ENCODE measurements at places on chromosomes 5 and 9.
A peak's percentile ranks its signal among the peaks of the same experiment; 100 is the strongest.

- no peak for DNase-seq
Observed at GRCh38 chr9:79220251-79220650, 351.5 kb upstream of the TLE4 start.

DNA sequence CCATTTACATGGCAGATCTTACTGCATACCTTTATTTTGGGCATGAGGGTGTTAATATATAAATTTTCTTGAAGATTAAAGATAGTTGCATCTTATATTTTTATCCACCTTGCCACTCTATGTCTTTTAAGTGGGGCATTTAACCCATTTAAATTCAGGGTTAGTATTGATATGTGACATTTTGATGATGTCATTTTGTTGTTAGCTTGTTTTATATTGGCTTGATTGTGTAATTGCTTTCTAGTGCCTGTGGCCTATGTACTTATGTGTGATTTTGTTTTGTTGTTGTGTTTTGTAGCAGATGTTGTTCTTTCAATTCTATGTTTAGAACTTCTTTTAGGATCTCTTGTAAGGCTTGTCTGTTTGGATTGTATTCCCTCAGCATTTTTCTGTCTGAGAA is 939.9 kb upstream of the CDH9 start:
- DNase-seq: no peak

- peak; percentile 58 for DNase-seq
Observed at GRCh38 chr9:94110821-94111252, 26.6 kb downstream of the PTPDC1 start.

DNA sequence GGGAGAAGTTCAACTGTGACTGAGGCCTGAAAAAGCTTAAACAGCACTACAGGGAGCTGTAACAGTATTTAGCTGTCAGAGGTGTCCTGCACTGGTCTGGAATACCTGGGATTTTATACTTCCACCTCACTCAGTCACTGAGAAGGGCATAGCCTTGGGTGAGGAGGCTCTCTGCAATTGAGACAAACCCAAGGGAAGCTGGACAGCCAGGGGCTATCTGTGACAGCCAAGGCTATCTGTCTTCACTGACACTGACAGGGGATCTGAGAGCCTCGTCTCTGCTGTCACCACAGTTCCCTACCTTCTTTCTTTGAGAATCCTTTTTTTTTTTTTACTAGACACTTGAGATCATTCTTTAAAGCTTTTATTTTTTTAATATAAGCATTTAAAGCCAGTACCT is 356.2 kb upstream of the CD180 start:
- no peak for DNase-seq

DNA sequence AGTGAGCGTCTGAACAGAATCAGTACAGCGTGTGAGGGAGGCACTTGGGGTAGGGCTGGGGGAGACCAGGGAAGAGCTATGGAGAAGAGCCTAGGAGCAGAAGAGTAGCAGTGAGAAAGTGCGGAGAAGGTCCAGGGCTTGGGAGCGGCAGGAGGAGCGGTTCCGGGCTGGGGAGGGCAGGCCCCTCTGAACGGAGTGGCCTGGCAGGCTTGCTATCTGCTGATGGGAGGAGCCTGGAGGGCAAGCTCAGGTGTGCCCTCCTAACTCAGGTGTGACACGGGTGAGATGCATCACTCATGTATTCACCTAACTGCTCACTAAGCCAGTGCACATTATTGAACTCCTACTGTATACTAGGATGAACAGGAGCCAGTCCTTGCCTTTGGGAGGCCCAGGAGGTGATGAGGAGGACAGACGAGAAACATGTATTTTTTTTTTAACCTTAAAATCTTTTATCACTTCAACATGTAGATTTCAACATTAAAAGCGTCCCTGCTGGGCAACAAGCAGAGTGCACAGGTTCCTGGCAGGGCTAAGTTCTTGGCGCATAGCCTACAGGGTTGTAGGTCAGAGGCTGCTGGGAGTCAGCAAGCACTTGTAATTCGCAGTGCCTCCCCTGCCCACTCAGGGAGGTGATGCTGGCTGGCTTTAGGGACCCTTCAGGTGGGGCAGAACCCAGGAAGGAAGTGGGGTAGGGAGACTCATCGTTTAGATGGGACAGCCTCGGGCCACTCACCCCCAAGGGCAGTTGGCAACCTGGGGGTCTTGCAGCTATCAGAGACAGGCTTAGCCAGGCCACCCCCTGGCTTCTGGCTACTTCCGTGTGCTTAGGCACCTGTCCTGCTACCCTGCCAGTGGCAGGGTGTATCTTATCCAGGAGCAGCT is 55.5 kb downstream of the TMOD1 start:
- DNase-seq: no peak

DNA sequence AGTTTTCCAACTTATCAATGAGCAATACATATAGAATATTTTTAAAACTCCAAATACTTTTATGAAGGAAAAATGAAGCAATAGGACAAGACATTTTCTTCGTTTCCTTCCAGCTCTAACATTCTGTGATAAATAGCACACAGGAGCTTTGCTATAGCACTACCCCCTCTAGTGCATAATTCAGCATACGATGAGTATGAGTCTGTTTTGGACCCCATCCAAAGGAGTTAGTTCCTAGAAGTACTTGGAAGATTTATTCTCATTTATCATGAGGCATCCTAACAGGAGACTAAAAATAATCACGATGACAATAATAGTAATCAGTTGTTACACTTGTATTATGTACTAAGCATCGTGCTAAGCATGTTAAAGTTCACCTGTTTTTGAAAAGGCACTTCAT is 1061.3 kb upstream of the DMAC1 start:
- DNase-seq: no peak

DNA sequence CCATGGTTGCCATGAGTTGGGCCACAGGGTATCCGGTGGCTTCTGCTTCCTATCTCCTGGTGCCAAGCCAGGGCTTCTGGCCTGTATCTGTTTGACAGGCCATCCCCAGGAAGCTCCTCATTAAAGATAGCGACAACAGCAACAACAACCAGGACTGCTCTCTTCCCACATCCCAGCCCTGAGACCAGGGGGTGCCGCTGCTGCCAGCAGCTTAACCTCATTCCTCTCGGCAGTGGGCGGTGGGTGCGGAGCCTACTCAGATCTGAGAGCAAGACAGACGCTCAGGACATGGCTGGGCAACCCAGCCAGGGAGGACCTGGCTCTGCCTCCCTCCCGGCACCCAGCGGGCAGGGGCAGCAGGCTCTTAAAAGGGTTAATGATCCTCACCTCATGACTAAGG is 98.3 kb downstream of the PSD2 start:
- DNase-seq: no peak

DNA sequence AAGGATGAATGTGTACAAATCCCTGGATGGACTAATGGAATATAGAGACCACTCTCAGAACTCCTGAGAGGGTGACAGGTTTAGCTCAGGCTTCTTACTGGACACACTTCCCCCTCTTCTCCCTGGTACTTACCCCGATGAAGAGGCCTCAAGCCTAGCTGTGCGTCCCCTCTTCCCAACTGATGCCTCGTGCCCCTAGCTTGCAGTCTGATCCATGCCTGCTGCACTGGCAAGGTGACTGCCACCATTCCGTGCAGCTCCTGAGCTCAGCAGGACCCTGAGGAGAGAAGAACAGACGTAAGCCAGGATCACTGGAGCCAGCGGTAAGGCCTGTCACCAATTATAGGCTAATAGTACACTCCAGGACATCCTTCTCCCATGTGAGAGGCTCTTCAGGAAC is 5.5 kb upstream of the STOML2 start:
- DNase-seq: no peak

GRCh38 chr9:87119328-87119881 is 172.1 kb upstream of the GAS1 start:
- DNase-seq: peak; percentile 97

- no peak for DNase-seq
Observed at GRCh38 chr5:178086266-178086665, 27.1 kb upstream of the N4BP3 start.

DNA sequence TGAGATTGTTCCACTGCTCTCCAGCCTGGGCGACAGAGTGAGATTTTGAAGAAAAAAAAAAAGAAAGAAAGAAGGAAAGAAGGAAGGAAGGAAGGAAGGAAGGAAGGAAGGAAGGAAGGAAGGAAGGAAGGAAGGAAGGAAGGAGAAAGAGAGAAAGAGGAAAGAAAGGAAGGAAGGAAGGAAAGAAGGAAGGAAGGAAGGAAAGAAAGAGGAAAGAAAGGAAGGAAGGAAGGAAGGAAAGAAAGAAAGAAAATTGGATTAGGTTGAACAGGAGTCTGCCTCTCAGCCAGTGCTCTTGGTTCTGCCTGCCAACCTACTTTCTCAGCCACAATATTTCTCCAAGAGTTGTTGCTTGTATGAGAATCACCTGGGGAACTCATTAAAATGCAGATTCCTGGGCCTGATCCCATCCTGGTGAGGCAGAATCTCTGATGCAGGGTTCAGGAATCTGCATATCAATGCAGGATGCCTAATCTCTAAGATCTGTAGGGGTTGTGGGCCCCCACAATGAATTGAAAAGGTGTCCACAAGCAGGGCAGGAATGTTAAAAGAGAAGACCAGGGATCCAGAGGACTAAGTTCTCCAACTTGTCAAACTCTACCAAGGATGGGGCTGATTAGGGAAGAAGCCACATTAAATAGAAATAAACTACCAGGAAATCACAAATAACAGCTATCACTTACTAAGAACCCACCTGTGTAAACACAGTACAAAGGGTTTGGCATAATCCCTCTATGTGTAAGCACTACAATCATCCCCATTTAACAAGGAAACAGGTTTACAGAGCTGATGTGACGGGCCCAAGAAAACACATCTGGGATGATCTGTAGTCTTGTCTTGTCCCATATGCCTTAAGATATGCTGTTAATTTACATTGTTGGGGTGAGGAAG is 23.4 kb upstream of the GALNT10 start:
- no peak for DNase-seq

DNA sequence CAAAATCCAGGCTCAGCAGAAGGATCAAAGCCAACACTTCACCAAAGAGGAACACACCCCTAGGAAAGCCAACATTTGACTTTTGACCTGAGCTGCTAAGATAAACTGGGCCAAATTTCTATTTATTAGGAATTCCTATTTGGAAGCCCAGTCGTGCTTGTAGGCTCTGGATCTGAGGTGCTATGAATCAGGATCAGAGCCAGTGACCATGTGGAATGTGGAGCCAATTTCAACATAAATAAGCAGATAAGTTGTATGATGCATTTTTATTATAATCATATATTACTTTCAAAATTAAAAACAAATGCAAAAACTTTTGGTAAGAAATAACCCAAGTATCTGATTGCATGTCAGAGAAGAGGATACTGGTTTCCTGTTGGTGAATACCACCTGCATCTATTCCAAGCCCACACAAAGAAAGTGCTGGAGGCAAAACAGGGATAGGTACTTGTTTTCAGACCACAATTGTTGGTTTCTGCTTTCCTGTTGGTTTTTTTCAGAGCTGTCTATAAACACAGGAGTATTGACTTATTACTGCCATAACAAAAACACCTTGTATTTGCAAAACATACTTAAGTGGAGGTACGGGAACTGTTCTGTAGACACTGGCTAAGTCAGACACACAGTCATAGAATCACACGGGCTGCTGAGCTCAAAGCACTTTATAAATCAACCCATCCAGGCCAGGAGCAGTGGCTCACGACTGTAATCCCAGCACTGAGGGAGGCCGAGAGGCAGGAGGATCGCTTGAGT is 52.8 kb downstream of the ARL15 start:
- peak; percentile 17 for DNase-seq

DNA sequence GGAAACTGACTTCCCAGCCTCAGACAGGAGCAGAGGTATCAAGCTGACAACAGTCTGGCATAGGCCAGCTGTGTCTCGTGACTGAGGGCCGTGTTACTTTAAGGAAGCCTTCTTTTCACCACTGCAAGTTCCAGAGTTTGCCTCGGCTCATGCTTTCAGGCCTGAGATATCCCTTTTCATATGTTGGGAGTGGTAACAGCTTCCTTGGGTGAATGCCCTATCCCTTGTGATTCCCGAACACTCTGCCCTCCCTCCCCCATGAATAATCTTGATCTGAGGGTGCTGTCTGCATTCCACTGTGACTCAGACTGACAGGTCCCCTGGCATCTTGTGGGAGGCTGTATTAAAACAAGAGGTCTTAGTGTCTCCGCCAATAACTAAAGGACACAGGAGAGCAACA is 49.7 kb upstream of the ARL15 start:
- DNase-seq: peak; percentile 85

- peak; percentile 61 for DNase-seq
Observed at GRCh38 chr9:135468854-135469521, 10.6 kb upstream of the PPP1R26 start.

DNA sequence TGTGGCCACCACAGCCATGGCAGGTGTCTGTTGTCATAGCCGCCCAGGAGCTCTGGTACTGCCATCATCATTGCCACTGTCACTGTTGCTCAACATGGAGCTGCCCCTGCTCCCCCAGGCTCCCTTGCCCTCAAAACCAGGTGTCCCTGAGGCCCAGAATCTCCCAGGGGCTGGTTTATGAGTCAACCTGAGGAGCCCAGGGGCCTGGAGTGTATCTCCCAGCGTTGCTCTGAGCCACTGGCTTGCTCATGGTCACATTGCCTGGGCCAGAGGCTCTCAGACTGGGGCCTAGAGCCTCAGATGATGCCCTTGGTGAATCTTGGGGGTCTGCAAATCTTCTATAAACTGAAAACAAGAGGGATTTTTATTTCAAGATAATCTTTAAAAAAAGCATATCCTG is 24.7 kb upstream of the TBC1D2 start:
- DNase-seq: no peak

- no peak for DNase-seq
Observed at GRCh38 chr5:122173474-122174415, 44.4 kb downstream of the ZNF474 start.

DNA sequence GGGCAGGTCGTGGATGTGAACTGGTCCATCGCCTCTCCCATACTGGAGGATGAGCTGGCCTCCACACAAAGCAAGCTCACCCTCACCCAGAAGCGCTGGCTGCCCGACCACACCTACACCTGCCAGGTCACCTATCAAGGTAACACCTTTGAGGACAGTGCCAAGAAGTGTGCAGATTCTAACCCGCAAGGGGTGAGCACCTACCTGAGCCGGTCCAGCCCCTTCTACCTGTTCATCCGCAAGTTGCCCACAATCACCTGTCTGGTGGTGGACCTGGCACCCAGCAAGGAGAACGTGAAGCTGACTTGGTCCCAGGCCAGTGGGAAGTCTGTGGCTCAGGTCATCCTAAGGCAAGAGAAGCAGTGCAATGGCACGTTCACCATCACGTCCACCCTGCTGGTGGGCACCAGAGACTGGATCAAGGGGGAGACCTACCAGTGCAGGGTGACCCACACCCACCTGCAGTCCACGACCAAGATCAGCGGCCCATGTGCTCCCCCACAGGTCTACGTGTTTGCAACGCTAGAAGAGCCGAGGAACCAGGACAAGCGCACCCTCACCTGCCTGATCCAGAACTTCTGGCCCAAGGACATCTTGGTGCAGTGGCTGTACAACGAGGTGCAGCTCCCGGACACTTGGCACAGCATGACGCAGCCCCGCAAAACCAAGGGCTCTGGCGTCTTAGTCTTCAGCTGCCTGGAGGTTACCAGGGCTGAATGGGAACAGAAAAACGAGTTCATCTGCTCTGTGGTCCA is 71.3 kb downstream of the INSL6 start:
- no peak for DNase-seq

DNA sequence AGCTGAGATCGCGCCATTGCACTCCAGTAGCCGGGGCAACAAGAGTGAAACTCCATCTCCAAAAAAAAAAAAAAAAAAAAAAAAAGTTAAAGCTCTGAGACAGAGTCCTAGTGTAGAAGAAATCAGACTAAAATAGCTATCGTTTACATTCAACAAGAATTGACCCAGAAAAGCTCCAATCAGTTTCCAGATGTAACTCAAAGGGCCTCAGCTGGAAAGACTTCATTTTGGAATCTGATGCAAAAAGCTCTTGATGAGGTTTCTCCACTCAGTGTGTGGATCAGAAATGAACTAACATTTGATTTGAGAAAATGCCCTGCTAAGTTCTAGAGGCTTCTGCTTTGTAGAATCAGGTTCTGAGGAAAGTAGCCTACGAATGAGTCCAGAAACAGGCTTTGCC is 7.2 kb upstream of the C1QTNF2 start:
- DNase-seq: no peak
